ENCODE measurements at places on chromosomes 16 and 17. TPM values are rescaled to one million over a fixed set of nuclear protein-coding genes. Genes with fewer than 3 reads are reported as not detected.

PGP gene
- total RNA-seq: 40.1 TPM

ZNF18 gene
- total RNA-seq: 10.8 TPM

MYL4 gene
- not detected for total RNA-seq

CRHR1 gene
- total RNA-seq: 1.6 TPM

PITPNM3 gene
- total RNA-seq: 2.1 TPM

CALB2 gene
- 1.6 TPM for total RNA-seq

UTS2R gene
- 0.76 TPM for total RNA-seq

MRPS34 gene
- 261 TPM for total RNA-seq

ZNF385C gene
- total RNA-seq: 3.7 TPM

LPCAT2 gene
- total RNA-seq: 5.8 TPM

SOST gene
- 0.25 TPM for total RNA-seq

PIPOX gene
- 34.2 TPM for total RNA-seq

CACNG1 gene
- total RNA-seq: not detected

ODAD4 gene
- total RNA-seq: 1.2 TPM

IGF2BP1 gene
- total RNA-seq: 434 TPM

TP53TG3B gene
- not detected for total RNA-seq

MYH1 gene
- not detected for total RNA-seq

ABCA9 gene
- total RNA-seq: not detected

C17orf107 gene
- 8.7 TPM for total RNA-seq

KRTAP3-1 gene
- total RNA-seq: not detected

RAD51D gene
- 15.0 TPM for total RNA-seq

TMED6 gene
- total RNA-seq: 0.72 TPM

HSD11B2 gene
- total RNA-seq: 33.4 TPM

TIGD7 gene
- 5.3 TPM for total RNA-seq

ADAD2 gene
- total RNA-seq: 1.6 TPM

UMOD gene
- total RNA-seq: not detected

RNF135 gene
- 12.3 TPM for total RNA-seq
